ENCODE measurements at places on chromosomes 13 and 19.

- no peak for DNase-seq
These were observed 14.7 kb upstream of the PDCD5 start for GRCh38 chr19:32566246-32566830.

DNA sequence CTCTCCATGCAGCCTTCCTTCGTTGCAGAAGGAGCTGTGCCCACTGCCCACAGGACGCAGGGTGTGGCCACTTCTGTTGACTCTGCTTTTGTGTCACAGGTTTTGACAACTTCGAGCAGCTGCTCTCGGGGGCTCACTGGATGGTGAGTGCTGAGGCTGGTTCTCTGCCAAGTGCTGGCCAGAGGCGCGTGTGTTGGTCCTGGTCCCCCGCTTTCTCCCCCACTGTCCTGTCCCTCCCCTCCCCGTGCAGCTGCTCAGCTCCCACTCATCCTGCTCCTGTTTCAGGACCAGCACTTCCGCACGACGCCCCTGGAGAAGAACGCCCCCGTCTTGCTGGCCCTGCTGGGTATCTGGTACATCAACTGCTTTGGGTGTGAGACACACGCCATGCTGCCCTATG is 10.6 kb upstream of the PDCD2L start:
- DNase-seq, result no peak

DNA sequence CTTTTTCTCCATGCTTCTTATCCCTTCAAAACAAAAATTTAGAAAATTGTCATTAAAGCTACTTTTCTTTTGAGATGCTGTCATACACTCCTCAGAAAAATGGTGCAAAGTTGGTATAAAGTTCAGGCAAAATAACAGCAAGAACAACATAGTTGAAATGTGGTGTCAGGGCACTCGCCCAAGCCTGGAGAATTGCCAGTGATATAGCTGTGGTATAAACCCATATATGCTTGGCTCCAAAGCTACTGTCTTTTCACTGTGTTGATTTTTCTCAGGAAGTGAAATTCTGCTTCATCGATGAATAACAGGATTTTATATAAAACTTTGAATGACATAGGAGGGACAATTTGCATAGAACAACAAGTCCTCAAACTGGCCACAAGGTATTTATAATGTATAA is 2532.9 kb downstream of the PCDH9 start:
- no peak for DNase-seq

DNA sequence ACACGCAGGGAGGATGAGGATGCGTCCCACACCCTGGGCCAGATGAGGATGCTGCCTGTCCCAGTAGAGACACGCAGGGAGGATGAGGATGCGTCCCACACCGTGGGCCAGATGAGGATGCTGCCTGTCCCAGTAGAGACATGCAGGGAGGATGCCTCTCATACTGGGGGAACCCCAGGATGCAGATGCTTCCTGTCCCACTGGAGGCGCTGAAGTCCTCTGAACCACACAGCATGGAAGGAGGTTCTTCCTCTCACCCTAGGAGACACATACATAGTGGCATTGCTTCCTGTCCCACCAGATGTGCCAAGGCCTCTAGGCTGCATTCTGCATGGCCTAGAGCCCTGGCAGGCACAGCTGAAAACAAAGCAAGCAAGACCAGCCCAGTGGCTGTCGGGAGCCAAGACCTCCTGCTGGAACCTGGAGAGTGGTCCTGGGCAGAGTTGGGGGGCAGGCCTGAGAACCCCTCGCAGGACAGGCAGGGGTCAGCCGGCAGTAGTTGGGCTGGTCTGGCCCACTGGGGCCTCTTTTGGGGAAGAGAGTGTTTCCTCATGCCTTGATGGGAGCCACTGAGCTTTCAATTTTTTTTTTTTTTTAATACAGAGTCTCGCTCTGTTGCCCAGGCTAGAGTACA is 4.3 kb downstream of the HPN start:
- no peak for DNase-seq

- no peak for DNase-seq
These were observed 11.6 kb downstream of the KLK4 start for GRCh38 chr19:50899569-50899968.
